ENCODE measurements at places on chromosomes 7 and 10.
A peak's percentile ranks its signal among the peaks of the same experiment; 100 is the strongest.

- peak; percentile 24 for DNase-seq
Measured at GRCh38 chr10:117221156-117221711, 19.7 kb upstream of the SLC18A2 start.

DNA sequence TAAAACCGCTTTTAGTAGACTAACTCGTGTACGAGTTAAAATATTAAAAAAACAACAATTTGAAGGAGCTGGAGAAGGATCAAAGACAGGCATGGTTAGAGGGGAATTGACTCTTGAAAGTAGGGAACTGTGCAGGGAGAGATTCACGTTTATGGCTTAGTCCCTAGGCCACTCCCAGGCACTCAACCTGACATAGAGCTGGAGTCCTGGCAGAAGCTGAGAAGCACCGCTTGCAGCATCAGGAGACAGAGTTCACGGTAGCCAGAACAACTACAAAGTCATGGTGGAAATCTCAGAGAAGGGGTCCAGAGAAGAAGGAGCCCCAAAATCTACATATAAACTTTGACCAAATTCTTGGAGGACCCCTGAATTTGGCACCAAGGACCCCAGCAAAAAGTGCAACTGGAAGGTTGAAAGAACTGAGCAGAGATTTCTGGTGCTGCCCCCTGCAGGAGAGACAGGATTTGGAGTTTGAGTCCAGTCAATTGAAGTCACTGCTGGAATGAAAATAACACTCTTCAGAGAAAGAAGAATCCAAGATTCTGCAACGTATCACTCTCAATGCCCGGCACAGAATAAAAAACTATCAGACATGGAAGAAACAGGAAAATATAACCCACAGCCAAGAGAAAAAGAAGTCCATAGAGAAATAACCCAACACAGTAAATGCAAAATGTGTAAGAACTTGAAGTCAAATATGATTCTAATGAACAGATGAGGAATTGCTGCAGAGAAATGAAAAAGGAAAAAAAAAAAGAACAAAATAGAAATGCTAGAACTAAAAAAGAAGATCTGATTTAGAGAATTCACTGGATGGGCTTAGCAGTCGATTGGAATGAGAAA is 493.3 kb upstream of the PODXL start:
- peak; percentile 76 for DNase-seq

DNA sequence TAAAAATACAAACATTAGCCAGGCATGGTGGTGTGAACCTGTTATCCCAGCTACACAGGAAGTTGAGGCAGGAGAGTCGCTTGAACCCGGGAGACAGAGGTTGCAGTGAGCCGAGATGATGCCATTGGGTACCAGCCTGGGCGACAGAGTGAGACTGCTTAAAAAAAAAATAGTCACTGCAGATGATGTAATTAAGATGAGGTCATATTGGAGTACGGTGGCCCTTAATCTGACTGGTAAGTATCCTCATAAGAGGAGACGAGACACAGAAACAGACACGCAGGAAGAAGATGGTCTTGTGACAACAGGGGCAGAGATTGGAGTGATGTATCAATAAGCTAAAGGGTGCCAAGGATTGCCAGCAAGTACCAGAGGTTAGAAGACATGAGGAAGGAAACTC is 156.0 kb downstream of the FAM107B start:
- DNase-seq, result no peak

DNA sequence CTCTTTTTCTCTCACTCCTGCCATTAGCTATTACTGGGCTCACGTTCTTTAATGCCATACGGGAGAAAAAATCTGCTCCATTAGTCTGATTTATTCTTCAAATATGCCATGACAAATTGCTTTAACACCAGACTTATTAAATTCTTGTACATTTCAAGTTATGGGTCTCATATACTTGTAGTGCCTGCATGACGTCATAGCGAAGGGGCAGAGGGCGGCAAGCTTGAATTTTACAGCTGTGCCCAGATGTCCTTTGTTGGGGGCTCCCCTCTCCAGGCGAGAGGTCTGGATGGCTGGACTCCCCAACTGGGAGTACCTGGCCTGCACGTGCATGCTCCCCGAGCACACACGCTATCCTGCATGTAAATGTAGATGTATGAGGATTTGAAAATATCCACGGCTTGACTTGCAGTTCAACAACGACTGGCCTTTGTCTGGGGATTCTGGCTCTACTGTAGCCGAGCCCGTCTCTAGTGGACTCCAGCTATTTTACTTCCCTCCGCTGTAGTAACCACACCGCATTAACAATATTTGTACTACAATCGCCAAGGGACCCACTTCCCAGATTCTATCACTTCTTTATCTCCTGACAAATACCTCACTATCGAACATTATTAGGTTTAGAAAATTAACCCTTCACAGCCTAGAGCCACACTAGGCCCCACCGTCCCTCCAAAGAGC is 79.5 kb downstream of the EBF3 start:
- DNase-seq, result no peak

DNA sequence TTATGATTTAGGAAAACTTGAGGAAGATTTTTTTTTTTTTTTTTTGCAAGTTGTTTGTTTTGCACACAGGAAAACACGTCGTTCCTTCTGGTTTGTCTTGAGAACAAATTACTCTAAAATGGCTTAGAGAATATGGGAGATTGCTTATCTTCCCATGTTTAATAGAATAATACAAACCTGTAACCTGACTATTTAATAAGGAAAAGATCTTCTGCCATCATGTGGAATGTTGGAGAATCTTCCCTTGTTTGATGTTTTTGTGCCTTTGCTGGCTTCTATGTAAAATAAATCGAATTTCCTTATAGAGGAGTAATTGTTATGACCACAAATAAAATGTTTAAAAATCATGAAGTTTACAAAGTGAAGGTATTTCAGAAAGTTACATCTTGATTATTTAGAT is 818.8 kb downstream of the GATA3 start:
- no peak for DNase-seq

- DNase-seq, result no peak
Measured at GRCh38 chr10:73743327-73743904, 756 bp upstream of the SEC24C start.
